Hippocampal formation (tissue), 2 donors: ENCODE measurements at places on chromosomes 4 and X.

GRCh38 chrX:31499109-31499508 is 427.3 kb upstream of the FTHL17 start:
- no peak for DNase-seq

GRCh38 chr4:87819281-87819919 is 13.4 kb upstream of the MEPE start:
- no peak for DNase-seq

GRCh38 chr4:52983563-52984303 is 121.6 kb downstream of the RASL11B start:
- DNase-seq: peak; percentile 83

DNA sequence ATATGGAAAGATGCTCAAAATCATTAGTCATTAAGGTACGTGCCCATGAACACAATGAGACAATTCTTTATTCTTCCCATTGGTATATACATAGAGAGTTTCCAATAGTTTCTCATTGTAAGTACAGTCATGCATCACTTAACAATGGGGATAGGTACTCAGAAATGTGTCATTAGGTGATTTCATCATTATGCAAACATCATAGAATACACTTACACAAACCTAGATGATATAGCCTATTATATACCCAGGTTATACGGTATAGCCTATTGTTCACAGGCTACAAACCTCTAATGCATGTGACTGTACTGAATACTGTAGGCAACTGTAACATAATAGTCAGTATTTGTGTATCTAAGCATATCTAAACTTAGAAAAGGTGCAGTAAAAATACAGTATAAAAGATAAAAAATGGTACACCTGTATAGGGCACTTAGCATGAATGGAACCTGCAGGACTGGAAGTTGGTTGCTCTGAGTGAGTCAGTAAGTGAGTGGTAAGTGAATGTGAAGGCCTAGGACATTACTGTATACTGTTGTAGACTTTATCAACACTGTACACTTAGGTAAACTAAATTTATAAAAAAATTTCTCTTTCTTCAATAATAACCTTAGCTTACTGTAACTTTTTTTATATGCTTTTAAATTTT is 49.6 kb downstream of the KLHL13 start:
- no peak for DNase-seq

DNA sequence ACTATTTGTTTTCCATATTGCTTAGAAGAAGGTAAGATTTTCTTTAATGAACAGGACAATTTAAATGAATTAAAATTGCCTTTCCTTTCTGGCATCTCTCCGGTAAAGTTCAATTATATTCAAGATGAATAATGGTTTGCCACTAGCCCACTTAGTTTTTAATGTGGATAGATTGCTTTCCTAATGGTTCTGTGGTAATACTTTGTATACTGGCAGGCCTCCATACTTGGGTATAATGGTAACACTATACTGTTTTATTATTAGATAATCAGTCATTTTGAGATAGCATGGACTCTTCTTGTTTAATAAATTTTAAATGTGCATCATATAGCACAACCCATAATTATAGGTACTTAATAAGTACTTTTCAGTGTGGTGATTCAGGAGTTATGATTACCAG is 89.5 kb downstream of the ELOVL6 start:
- DNase-seq: no peak

DNA sequence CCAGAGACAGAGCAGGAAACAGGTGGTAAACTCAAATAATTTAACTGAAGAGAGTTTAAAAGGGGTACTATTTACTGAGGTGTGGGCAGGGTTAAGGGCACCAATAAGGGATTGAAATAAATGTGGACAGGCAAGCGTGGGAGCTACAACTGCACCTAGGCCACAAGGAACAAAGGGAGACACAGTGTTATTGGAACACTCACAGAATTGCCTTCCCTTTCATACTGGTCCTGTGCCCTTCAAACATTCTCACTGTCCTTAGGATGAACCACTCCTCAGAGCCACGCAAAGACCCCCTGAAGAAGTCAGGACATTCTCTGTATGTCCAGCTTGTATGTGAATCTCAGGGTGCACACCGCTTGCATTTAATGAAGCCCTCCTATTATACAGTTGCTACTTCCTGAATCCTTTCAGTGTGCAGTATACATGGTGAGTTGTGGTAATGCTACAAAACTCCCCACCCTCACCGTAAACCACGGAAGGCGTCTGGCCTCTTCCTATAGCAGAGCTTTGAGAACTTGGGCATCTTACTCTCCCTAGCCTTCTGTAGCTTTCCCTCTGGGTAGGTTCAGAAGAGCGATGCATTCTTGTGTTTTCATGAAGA is 9.6 kb upstream of the MRPL1 start:
- DNase-seq: no peak

DNA sequence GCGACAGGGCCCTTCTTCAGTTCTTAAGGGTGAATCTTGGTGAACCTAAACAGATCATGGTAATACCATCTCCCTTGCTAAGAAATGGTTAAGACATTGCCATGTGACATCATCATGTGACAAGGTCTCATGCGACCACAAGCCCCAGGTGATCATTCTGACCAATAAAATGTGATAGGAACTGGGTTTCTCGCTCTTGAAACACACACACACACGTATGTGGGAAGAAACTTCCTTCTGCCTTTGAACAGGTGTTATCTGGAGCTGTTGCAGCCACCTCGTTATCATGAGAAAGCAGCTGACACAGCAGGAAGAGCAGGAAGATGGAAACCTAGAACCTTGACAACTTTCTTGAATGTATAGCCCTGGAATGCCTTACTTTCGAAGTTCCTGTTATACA is 10.2 kb downstream of the SOD3 start:
- DNase-seq: no peak
